NCI-H82 (cell line): ENCODE measurements at places on chromosomes 3 and 15.

GRCh38 chr3:174002543-174002942 is 605.0 kb downstream of the NLGN1 start:
- DNase-seq: peak; percentile 24

GRCh38 chr3:142645236-142645793 is 49.1 kb downstream of the PLS1 start:
- DNase-seq: peak; percentile 55

DNA sequence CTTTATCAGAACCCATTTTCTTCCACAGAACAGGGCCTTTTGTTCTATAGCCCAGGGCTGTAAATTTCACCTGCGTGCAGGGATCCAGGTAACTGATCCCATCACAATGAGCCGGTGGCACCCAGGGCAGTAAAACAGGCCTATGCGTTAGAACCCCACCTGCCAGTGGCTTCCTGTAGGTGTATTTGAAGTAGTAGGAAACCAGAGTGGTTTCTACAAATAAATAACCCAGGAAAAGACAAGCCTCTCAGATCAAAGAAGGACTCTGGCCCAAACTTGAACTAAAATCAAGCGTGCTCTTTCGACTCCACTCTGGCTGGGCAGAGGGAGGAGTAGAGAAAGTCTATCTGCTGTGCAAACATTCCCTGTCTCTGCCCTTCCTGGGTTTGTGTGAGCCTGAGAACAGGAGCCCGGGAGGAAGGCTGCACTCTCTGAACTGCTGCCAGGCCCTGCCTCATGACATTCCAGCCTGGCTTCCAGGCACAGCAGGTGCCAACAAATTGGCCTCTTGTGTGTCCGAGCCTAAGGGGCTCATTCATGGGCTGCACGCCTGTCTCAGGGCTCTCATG is 77.7 kb downstream of the CEMIP start:
- no peak for DNase-seq

- no peak for DNase-seq
These were observed 34.5 kb downstream of the OSBPL10 start for GRCh38 chr3:31946484-31947081.

DNA sequence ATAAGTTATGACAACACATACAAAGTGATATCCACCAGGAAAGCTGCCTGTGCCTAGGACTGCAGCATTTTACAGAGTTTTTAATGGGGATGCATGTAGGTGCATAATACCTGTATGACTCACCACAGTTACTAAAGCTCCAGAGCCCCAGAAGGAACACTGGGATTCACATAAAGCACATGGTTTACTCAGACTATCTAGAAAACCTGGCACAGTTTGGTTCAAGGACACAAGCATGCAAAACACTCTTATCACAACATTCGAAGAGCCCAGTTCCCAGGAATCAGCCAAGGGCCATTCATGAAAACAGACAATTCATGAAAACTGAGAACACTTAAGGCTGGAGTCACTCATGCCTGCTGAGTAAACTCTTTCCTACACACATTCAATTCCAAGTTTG is 261.0 kb downstream of the PYDC2 start:
- no peak for DNase-seq

- no peak for DNase-seq
These were observed 201.6 kb downstream of the KCNAB1 start for GRCh38 chr3:156321945-156322344.

- peak; percentile 19 for DNase-seq
These were observed 58.5 kb downstream of the RFTN1 start for GRCh38 chr3:16455001-16455400.

DNA sequence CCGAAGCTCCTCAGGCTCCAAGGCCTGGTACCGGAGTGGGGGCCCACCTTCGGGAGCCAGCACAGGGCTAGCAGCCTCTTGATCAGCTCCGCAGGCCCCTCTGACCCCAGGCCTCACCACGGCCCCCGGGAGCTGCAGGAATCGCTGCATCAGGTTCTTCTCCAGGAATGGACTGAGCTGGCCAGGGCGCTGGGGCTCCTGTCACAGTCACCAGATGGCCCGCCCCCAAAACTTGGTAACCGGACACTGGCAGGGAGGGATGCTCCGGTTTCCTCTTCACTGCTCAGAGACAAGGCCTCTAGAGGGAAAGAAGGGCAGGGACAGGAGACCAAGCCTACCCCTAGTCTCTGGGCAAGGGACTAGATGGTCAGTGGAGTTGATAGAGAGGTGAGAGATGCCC is 9.9 kb downstream of the AP3B2 start:
- DNase-seq: no peak

- no peak for DNase-seq
These were observed 56.4 kb upstream of the C15orf39 start for GRCh38 chr15:75145027-75145841.

- peak; percentile 77 for DNase-seq
These were observed 1.0 kb downstream of the DCBLD2 start for GRCh38 chr3:98900265-98901118.

- no peak for DNase-seq
These were observed 105.8 kb downstream of the CBLB start for GRCh38 chr3:105762749-105763658.

GRCh38 chr15:80252121-80252518 is at the start of gene CTXND1:
Gene CTXND1, minus strand, starts transcription at chr15:80252213. Its CDS starts 50,264 bp downstream, at chr15:80201949.
- no peak for DNase-seq

DNA sequence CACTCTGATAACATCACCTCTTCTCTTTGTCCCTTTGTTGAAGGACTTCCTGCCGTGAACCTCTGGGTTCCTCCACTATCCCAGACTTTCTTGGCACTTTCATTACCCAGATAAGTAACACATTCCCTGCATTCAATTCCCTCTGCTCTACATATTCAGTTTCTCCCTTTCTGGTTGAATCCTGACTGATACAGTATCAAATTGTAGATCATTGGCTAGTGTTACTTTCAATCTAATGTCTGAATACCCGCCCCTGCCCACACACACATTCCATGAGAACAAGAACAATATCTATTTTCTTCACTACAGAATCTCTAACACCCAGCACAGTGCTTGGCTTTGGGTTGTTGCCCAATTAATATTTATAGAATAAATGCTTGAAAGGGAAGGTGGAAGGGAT is 163.5 kb downstream of the ABHD5 start:
- DNase-seq: no peak

DNA sequence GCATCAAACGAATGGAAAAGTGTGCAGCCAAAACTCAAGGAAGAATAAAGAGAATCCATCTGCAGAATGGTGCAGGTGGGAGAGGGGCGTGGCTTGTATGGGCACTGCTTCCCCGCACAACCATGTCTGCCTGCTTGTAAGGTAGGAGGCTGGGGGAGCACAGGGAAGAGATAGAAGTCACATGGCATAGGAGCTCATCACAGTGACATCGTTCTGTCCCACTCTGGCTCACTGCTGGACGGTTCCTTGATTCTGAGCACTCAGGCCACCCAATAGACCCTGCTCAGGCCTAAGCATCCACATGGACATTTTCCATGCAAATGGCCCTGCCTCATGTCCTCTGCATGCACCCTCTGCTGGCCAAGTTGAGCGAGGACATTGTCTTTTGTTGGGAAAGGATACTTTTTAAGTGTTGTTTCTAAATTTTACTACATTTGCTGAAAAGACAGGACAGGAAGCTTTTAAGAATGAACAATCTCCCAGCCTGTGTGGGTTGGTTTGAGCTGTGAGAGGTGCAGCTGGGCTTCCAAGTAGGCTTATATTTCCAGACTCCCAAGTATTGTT is 3.1 kb downstream of the MYLK start:
- peak; percentile 36 for DNase-seq

- no peak for DNase-seq
These were observed 16.3 kb downstream of the SEC11A start for GRCh38 chr15:84699538-84700191.

DNA sequence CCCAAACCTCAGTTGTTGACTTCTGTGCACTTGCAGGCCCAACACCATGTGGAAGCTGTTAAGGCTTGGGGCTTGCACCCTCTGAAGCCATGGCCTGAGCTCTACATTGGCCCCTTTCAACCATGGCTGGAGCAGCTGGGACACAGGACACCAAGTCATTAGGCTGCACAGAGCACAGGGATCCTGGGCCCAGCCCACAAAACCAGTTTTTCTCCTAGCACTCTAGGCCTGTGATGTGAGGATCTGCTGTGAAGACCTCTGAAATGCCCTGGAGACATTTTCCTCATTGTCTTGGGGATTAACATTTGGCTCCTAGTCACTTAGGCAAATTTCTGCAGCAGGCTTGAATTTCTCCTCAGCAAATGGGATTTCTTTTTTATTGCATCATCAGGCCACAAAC is 1255.7 kb downstream of the ZPLD1 start:
- no peak for DNase-seq

GRCh38 chr15:69012761-69013364 is 1.6 kb upstream of the NOX5 start:
- DNase-seq: no peak

DNA sequence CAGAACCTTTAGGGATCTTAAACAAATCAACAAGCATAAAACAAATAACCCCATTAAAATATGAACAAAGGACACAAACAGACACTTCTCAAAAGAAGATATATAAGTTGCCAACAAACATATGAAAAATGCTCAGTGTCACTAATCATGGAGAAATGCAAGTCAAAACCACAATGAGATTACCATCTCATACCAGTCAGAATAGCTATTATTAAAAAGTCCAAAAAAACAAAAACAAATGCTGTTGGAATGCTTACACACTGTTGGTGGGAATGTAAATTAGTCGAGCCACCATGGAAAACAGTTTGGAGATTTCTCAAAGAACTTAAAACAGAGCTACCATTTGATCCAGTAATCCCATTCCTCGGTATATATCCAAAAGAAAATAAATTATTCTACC is 423.6 kb downstream of the OTOL1 start:
- DNase-seq: no peak

DNA sequence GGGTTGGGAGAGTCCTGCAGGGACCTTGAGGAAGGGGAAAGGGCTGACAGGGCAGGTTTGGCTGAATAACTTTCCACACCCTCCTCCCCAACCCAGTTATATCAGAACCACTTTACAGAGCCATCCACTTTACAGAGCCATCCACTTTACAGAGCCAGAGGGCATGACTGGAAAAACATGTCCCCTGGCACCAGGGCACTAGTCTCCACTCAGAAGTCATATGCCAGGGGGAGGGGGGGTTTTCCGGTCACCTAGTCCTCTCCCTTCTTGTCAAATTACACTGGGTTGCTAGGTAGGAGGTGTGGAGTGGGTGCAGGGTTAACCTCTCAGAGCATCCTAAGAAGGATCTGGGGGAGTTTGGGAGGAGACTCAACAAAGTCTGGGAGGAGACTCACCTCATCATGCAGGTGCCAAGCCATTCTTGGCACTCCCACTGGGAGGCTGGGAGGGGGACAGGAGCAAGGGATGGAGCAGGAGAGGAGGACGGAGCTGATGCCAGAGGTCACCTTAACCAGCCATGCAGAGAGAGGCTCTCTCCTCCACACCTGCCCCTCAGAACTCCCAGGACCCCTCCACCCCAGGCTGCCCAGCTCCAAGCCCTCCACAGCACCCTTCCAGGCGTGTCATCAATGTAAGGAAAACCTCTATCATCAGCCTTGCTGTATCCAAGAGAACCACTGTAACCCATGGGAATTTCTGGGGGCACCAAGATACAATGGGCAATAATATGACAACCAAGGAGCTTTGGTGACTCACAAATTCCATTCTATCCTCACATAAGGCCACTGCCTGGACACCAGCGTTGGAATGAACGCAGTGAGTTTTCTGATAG is 1.7 kb downstream of the LRRC2 start:
- no peak for DNase-seq

DNA sequence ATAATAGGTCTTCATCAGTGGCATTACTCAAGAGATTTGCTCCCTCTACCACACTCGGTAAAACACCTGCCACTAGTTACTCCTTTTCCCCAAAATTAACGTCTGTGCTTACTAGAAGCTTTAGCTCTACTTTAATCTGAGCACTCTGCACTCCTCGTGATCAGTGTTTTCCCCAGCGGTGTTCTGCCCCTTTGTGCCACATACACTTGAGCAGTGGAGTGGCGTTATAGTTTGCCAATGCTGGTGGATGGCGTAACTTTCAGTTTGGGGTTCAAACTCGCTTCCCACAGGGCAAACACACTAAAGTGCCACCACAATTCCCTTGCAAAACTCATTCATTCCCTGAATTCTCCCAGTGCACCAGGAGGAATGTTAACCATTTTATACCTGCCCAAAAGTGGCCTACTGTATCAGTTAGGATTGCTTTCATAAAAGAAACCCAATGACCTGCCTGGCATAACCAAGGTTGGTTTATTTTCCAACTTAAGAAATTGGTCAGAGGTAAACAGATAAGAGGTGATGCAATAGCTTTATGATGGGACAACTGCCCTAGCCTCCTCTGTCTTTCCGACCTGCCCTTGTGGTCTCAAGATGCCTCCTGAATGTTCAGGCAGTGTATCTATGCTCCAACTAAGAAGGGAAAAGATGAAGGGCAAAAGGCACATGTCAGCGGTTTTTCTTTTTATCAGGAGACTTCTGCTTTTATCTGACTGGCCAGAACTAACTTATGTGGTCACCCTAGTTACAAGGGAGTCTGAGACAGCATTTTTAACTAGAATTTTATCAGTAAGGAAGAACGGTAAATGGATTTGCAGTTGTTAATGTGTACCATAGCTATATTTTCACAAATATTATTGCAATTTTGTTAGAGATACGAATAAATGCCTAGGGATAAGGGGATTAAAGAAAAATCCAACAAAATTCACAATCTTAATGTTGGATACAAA is 83.9 kb downstream of the FSIP1 start:
- DNase-seq: no peak

- no peak for DNase-seq
These were observed 45.6 kb downstream of the WNT5A start for GRCh38 chr3:55441499-55441898.

GRCh38 chr3:4853749-4854140 is 125.5 kb upstream of the BHLHE40 start:
- no peak for DNase-seq

- no peak for DNase-seq
These were observed 16.9 kb downstream of the STIMATE start for GRCh38 chr3:52880474-52880873.

- no peak for DNase-seq
These were observed 42.6 kb downstream of the MYZAP start for GRCh38 chr15:57634290-57634689.

GRCh38 chr3:14129296-14129695 is 4.4 kb downstream of the TMEM43 start:
- DNase-seq: no peak

GRCh38 chr15:81163961-81164800 is 30.1 kb downstream of the CFAP161 start:
- no peak for DNase-seq

DNA sequence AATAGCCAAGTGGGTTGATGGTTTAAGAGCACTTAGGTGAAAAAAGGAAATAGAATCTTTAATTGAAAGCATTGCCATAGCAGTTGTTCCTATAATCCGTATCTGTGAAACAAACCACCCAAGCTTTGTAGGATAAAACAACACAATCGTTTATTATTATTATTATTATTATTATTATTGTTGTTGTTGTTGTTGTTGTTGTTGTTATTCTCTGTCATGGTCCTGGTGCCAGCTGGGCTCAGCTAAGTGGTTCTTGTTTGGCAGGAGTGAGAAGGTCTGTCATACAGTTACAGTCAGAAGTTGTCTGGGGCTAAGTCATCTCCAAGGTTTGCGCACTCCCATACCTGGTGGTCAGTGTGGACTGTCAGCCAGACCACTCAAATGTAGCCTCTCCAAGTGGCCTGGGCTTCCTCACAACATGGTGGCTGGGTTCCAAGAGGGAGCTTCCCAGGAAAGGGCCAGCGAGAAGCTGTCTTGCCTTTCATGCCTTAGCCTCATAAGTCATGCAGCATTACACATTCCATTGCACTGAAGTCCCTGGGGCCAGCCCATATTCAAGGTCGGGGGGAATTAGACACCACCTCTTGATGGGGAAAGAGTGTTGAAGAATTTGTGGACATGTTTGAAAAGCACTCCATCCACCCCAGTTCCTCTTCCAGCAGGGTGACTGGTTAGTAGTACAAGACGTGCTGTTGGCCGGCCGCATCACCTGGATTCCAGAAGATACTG is 54.3 kb upstream of the FGD5 start:
- no peak for DNase-seq
